ENCODE measurements at places on chromosomes 3 and 15.
A peak's percentile ranks its signal among the peaks of the same experiment; 100 is the strongest.

DNA sequence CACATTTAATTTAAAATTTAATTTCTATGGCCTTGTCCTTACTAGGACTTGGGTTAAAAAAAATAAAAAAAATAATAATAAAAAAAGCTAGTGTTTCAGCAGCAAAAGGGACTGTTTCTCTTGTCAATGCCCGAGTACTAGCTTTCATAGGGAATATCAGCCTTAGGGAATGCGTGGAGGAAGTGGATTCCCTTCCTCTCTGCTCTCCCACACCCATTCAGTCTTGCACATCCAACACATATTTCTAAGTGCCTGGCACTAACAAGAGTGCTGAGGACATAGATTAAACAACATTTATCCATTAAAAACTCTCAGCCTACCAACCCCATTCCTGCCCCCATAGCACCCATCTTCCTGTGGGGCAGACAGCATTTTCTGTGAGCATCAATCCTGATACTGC lies 6.2 kb downstream of the ZNF385D start:
- DNase-seq, result no peak

GRCh38 chr15:83665480-83665879 lies 11.6 kb downstream of the ADAMTSL3 start:
- no peak for DNase-seq

GRCh38 chr3:115825046-115825445 lies 201.7 kb downstream of the GAP43 start:
- no peak for DNase-seq

DNA sequence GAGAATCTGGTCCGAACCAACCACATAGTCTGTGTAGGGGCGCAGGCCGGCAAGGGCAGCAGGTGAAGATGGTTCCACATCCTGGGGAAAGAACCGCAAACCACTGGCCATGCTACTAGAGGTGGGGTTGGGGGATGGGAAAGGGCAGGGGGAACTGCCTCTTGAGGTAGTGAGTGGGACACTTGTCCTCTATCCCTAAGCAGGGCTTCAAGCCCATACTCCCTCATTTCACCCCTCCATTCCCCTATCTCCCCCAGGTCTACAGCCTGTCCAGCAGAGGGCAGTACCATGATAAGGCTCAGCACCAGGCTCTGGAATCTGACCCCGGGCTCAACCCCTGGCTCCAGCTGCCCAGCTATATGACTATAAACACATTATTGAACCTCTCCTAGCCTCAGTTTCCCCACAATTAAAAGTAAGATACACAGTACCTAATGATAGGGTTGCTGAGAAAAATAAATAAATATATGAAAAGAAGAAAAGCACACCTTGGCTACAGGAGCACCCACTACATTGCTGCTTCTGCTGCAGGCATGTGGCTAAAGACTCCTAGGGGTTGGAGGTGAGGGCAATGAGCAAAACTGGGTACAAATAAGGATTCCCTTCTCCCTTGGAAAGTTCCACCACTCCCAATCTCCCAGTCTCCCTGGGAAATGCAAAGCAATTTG lies 6.3 kb downstream of the GORASP1 start:
- DNase-seq, result no peak

DNA sequence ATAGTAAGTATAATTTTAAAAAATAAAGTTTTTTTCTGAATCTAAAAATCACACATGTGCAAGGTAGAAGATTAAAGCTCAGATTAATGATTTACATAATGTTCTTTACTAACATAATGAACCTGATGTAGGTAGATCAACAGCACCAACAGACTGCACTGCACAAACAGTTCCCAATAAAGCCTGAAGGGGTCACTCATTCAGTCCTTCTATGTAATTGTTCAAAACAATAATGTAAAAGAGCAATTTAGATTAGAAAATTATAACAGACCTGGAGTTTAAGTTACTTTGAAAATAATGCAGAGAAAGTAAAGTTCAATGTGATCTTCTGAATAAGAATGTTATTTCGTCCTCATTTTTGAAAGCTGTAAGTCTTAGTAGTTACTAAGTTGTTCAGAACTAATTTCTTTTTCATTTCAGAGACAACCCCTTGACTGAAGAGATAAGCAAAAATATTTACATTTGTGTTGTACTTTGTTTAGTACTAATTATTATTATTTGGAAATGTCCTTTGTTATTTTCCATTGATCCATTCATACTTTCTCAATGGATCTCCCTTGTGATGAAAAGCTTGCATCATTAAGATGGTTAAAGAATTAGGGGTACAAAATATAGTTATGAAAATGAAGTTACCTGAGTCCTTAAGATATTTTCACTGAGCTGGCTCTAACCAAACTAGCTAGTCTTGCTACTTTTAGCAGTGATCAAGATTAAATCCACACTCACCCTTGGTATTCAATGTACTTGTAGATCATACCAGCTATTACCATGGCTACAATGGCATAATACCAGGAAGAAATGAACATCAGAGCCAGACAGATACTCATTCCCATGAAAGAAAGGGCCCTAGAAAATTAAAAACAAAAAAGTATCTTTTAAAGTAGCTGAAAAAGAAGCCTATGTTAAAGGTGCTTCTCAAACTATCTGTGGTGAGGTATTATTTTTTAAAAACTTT lies 16.8 kb downstream of the EMC4 start:
- DNase-seq, result no peak

- DNase-seq, result peak; percentile 21
Measured at GRCh38 chr15:85755471-85755870, 39.3 kb downstream of the KLHL25 start.

- DNase-seq, result no peak
Measured at GRCh38 chr3:143585720-143586456, 262.4 kb downstream of the SLC9A9 start.

DNA sequence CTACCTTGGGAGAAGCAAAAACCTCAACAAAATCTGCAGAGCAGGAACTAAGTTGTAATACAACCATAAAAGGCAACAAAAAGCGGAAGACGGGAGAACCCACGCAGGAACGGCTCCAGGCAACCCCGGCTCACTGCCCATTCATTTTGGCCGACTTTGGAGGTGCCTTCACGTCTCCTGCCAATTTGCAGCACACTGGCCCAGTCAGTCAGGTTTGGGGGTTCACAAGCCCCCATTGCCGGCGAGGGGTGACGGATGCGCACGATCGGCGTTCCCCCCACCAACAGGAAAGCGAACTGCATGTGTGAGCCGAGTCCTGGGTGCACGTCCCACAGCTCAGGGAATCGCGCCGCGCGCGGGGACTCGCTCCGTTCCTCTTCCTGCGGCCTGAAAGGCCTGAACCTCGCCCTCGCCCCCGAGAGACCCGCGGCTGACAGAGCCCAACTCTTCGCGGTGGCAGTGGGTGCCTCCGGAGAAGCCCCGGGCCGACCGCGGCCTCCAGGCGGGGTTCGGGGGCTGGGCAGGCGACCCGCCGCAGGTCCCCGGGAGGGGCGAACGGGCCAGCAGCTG lies 463 bp downstream of the TERC start:
- no peak for DNase-seq

- no peak for DNase-seq
Measured at GRCh38 chr3:56909349-56909748, 107.6 kb upstream of the ARHGEF3 start.

DNA sequence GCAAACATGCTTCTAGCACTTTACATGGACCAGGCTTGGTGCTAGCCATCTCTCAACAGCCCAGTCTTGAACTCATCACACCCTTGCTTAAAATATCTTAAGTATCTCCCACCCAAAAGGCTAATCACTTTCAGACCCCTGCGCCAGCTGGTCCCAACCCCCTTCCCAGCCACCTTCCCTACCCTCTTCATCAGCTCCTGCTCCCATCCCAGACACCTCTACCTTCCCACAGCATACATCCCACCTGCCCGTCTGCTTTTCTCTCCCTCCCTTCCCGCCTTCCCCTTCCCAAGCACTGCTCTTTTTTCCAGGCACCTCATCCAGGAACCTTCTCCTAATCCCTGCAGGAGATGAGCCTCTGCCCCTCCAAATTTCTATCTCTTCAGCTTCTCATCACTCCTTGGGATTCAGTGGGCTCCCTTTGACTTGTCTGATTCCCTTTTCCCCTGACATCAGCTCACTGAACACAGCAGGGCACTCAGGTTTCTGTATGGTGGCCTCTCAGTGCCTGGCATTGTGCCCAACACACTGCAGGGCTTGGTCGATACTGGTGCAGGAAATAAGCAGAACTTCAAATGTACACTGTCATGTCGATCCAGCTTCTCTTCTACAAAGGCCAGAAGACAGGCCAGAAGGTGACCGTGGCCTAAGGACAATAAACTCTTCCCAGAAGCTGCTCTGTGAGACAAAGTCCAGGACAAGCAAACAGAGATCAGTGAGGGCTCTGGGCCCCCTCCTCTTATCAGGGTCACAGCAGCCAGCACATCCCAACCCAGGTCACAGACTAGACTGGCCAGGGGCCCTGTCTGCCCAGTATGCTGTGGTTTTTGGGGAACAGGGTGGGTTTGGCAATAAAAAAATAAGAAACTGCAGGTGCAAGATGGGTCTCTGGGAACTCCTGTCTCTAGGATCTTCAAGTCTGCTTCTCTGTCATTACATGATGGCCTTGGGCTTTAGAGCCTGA lies 2.2 kb upstream of the ITIH1 start:
- no peak for DNase-seq
